ENCODE measurements at places on chromosomes 5 and 9.

GRCh38 chr9:133375116-133375723, 640 bp downstream of the SURF4 start:
- DNase-seq, result peak; percentile 33

GRCh38 chr9:110050925-110051355, 157.0 kb downstream of the C9orf152 start:
- no peak for DNase-seq

- no peak for DNase-seq
These were observed 85.7 kb upstream of the MELK start for GRCh38 chr9:36486933-36487481.

DNA sequence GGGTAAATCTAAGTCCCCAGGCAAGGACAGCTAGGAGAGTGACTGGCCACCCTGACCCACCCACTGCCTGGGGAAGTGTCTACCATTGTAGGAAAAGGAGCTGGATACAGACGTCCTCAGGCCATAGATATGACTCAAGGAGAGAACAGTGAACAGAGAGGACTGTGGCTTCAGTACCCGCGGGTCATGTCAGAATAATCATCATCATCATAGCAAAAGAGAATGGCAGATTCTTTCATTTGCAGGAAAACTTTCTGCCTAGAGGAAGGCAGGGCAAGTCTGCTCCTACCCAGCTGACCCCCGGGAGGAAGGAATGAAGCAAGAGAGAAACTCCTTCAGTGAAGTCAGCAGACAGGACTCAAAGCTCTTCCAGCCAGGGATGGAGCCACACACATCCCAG, 52.2 kb upstream of the UBTD2 start:
- DNase-seq, result no peak

- DNase-seq, result no peak
These were observed 28.7 kb downstream of the INIP start for GRCh38 chr9:112689161-112689740.

DNA sequence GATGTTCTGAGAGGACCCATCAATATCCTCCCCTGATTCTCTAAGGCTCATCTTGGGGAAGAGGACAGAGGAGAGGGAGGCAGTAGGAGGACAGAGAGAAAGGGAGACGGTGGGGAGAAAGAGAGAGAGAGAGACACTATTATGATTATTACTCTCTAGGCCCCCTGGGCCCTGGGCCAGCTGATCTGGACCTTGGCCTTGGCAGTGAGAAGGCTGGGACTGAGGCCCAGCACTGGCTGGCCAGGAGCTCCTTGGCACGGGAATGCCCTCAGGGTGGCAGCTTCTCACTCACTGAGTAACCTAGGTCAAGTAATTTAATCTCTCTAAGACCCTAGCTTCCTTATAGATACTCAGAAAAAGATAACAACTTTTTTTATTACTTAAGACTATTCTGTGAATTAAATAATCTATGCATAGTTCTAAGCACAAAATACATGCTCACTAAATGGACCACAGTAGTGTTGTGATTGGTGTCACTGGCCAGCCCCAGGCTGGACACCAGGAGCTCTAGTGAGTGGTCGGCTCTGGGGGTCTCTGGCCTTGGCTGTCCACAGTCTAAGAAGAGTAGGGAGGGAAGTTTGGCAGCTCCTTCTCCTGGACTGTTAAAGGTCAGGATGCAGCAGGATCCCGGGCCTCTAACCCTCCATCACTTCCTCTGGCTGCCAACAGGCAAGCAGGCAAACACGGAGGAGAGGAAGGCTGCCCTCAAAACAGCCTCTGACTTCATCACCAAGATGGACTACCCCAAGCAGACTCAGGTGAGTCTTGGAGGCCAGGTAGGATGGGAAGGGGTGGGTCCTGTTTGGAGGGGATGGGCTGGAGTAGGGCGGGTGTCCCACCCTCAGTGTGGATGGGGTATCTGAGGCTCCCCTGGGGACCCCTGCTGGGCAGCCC, 50.0 kb downstream of the GSN start:
- DNase-seq, result no peak

GRCh38 chr9:93531374-93531773, 45.0 kb upstream of the PHF2 start:
- no peak for DNase-seq

DNA sequence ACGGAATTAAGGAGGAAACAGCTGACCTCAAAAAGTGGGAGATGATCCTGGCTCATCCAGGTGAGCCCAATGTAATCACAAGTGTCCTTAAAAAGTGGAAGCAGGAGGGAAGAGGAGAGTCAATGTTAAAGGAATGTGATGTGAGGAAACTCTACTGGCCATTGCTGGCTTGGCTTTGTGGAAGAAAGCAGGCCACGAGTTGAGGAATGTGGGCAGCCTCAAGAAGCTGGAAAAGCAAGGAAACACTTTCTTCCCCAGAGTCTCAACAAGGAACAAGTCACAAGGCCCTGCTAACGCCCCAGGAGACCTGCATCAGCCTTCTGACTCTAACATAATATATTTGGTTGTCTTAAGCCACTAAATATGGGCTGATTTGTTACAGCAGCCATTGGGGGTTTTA, 252.8 kb downstream of the PSAT1 start:
- DNase-seq, result no peak

DNA sequence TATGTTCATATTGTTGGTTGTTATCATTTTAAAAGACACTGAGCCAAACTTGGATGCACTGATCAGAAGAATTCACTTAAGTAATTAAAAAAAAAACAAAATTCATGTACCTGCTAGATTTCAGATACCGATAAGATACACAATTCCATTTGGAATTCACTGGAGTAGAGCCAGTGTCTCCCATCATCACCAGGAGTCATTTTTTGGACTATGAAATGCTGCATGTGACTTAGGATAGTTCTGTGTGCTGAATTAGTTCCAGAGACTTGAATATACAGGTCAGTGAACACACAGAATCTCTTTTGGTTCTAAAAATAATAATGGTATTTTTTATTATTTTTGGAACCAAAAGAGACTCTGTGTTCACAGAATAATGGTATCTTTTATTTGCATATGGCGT, 482.6 kb upstream of the PIK3R1 start:
- DNase-seq, result no peak

- DNase-seq, result no peak
These were observed 987 bp upstream of the FOXI1 start for GRCh38 chr5:170104710-170105109.

- DNase-seq, result no peak
These were observed 58.8 kb upstream of the ANGPTL2 start for GRCh38 chr9:127181315-127181580.

DNA sequence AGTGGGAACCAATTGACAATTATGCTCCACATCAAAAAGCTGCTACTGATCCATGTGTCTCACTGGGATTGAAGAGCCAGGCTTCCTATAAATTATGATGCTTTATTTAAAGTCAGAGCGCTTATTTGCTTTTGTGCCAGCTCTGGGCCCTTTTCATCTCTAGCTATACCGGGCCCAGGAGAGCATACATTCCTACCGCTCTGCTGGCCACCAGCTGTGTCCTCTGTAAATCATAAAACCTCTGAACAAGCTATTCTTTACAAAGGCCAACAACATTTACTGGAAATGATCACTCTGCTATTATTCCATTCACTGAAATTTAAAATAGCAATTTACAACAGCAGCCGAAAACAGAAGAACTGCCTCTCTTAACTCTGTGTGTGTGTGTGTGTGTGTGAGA, 86.6 kb downstream of the ZNF608 start:
- no peak for DNase-seq

GRCh38 chr5:181198905-181199519, 6.0 kb downstream of the TRIM7 start:
- DNase-seq, result no peak

DNA sequence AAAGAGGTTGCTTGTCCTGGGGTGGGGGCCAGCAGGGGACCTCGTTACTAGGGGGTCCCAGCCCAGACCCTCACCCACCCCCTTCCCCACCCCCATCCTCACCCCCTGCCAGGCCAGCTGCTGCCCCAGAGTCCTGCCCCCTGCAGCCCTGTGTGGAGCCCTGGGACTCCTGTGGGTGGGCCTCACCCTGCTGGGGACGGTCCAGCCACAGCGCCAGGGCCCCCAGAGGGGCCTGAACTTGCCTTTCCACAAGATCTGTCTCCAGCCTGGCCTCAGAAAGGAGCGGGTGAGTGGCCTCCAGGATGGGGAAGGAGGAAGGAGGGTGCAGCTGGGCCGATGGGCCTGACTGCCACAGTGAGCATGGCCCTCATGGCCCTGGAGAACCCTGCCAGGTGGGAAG, 7.5 kb upstream of the PTGDS start:
- DNase-seq, result no peak

DNA sequence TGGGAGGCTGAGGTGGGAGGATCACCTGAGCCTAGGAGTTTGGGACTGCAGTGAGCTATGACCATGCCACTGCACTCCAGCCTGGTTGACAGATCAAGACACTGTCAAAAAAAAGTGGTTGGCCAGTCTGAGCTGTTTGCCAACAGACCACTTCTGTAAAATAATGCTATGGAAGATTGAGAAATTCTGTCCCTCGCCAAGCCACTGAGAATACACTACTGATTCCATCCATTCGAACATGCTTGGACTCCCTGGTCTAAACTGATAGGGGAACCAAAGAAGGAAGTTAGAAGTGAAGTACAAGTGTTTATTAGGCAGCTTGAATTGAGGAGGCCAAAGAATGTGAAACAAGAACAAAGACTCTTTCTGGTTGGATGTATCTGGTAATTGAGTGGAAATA, 27.2 kb downstream of the ENC1 start:
- no peak for DNase-seq

GRCh38 chr9:129338724-129339430, 160.8 kb upstream of the IER5L start:
- no peak for DNase-seq

DNA sequence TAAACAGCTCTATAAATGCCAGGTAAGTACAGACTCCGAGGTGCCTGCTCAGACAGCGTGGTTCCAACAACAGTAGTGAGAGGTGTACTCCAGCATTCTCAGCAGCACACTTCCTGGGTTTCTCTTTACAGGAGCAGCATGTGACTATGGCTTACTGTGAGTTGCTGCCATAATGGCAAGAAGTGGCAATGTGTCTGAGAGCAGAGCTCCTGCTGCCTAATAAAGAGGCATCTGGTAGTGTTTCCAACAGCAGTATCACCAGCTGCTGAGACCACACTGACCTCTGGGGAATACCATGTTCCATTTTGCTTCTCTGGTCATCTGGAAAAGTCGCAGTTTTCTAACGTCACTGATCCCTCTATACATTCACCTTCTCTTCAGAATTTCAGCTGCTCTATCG, 398.2 kb downstream of the SLCO4C1 start:
- peak; percentile 48 for DNase-seq
